ENCODE measurements at places on chromosomes 4 and X. TPM values are rescaled to one million over a fixed set of nuclear protein-coding genes. Genes with fewer than 3 reads are reported as not detected.

DNA sequence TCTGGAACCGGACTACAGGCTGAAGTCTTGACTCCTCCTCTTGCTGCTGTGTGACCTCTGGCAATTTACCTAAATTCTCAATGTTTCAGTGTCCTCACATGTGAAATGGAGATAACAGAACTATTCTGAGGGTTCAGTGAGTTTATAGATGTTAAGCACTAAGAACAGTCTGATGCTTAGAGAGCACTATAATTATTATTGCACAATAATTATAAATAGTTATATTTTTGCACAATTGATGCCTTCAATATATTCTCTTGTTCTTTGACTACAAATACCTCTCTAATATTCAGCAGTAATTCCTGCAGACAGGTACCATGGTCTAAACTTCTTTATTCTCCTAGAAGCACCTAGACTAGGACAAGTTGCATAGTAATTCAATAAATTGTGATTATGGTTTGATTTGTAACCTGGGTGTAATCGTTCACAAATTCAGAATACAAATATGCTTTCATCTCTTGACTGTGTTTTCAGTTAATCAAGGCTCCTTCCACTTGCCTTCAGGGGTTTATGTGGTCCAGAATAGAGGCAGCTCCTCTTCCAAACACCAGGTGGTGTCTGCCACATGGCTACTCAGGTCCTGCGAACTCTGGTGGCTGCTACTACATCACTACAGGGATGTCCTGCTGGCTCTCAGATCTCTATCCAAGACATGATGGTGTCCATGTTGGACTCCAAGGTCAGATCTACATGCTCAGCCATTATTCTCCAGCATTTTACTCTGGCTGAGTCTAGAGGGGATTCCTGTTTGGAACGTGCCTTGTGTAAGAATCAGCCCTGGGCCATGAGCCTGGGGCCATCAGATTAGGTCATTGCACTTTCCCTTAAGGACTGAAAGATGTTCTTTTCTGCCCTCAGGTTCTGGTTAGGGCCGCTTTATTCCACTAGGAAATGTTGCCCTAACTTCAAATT, 103.4 kb downstream of the QRFPR start:
- DNase-seq: no peak

DNA sequence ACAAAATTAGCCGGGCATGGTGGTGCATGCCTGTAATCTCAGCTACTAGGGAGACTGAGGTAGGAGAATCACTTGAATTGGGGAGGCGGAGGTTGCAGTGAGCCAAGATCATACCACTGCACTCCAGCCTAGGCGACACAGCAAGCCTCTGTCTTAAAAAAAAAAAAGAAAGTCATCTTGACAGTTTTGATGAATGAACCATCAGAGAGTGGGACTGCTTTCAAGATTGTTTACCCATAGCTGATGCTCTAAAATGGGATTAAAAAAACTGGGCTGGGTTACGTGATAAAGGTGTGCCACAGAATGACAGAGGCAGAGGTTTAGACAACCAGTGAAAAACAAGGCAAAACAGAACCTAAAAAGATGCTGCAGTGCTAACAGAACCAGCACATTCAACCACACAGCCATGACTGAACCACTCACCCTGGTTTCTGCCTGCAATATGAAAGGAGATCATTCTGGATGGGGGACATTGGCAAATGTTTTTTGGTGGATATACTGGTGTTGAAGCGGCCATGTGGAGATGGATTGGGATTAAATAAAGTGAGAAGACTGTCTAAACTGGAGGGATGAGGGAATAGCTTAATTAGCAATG, 22.2 kb downstream of the GPAT3 start:
- DNase-seq: no peak

GRCh38 chr4:26372525-26373172, 51.8 kb downstream of the RBPJ start:
- DNase-seq: peak; percentile 7

- DNase-seq: no peak
Observed at GRCh38 chr4:89847571-89848325, 10.8 kb upstream of the SNCA start.

GRCh38 chrX:118222421-118222820, 105.8 kb upstream of the KLHL13 start:
- DNase-seq: no peak

- DNase-seq: no peak
Observed at GRCh38 chrX:111634823-111635729, 45.9 kb upstream of the ALG13 start.

- no peak for DNase-seq
Observed at GRCh38 chr4:162117051-162117450, 46.7 kb downstream of the FSTL5 start.

DNA sequence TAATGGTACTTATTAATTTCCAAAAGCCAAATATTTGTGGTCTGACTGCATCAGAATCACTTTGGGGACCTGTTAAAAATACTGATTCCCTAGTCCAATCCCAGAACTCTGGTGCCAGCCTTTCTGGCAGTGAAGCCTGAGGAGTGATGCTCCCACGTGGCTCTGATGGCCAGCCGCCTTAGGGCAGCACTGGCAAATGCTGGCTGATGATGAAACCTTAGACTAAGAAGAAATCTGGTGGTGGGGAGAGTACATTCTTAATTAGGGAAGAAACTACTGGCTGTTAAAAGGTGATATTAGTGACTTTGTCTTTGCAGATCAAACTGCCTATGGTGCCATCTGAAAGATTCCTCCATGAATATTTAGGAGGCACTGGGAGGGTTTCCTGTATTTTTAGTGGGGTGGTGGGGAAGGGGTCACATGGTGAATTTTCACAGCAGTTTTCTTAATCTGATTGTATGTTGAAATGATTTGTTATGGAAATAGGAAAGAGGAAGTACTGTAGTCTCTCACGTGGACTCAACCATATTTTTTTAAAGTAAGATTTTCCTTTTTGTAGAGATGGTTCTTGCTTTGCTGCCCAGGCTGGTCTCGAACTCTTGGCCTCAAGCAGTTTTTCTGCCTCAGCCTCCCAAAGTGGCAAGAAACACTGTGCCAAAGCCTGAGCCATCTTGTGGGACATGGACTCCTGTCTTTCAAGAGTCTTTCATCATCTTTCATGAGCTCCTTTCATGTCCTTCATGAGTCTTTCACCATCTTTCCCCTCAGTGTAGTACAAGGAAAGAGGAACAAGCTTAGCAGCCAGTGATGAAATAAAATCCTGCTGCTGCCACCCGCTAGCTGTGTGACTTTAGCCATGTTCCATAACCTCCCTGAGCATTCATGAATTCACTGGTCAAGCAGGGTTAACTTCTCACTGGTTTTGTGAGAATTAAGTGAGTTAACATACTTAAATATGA, 90.8 kb downstream of the ZNF330 start:
- DNase-seq: no peak

The RRH gene
- polyA plus RNA-seq: 0.82 TPM

The FHIP1A gene
- 5.8 TPM for polyA plus RNA-seq

The CCKAR gene
- polyA plus RNA-seq: not detected

The CHRDL1 gene
- 12.1 TPM for polyA plus RNA-seq

The IGSF1 gene
- polyA plus RNA-seq: 13.2 TPM

The RAB9A gene
- polyA plus RNA-seq: 24.6 TPM

Measured in left renal cortex interstitium (tissue), 4 donors.